ENCODE measurements at places on chromosomes 4 and X.

DNA sequence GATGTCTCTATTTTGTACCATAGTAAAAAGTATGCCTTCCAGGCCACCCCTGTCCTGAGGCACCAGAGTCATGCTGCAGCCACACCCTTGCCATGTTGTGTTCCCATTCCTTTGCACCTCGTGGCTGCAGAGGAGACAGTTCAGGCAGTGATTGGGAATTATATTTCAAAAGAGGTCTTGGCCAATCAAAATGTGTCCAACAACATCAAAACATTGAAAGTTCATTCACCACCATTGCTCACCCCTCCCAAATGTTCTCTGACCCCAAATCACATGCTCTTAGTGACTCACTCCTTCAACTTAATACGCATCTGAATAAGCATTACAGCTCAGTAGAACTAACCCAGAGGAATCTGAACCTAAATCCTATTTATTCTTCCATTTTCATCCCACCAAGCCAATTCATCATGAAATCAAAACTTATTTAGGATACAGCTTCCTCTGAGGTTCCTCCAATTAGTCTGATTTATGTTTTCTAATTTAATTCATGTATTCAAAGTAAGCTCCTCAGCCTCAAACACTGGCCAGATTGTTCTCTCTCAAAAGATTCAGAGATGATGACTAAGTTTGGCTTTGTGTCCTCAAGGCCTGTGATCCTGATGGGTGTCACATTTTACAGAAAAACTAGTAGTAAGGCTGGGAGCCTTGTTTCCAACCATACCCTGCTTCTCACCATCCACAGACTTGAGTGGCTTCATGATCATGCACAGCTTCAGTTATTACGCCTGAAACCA, 323.2 kb upstream of the INTU start:
- DNase-seq, result no peak

- no peak for DNase-seq
Observed at GRCh38 chrX:50003467-50003866, 81.1 kb downstream of the CLCN5 start.

- DNase-seq, result no peak
Observed at GRCh38 chr4:23978002-23978401, 88.2 kb upstream of the PPARGC1A start.

DNA sequence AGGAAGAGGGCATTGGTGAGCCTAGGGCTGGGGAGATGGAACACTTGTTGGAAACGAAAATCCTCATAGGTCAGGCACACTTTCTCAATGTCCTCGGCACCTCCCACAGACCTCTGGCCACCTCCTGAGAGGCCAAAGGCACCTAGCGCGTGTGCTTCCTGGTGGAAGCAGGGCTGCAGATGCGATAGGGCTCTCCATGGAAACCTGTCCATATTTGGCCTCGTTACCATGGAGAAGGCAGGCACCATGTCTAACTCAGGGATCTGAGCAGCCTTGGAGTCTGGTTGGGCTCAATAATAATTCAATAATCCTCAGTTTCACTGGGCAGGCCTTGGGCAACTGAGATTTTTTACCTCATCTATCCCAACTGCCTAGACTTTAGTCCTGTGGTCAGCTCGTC, 58.3 kb downstream of the RAI2 start:
- no peak for DNase-seq

GRCh38 chr4:70515367-70516250, 2.8 kb upstream of the AMTN start:
- DNase-seq, result no peak

DNA sequence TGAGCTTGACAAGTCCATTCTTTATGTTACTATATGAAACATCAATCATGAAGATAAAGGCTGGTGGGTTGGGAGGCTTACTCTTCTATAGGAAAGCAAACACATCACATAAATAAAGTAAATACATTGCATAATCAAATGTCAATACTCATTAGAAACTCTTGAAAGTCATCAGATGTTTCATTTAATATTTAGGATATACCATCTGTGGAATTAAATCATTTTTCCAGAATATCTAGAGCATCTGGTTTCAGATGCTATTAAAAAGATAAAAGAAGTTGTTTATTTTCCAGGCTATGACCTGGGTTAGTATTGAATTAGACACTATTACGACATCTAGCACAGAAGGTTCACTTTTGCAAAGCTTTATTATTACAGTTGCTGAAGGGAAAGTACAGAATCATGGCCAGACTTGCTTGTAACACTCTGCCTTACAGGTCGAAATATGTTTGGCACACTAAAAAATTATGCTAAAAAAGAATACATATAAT, 72.6 kb downstream of the METTL14 start:
- no peak for DNase-seq

DNA sequence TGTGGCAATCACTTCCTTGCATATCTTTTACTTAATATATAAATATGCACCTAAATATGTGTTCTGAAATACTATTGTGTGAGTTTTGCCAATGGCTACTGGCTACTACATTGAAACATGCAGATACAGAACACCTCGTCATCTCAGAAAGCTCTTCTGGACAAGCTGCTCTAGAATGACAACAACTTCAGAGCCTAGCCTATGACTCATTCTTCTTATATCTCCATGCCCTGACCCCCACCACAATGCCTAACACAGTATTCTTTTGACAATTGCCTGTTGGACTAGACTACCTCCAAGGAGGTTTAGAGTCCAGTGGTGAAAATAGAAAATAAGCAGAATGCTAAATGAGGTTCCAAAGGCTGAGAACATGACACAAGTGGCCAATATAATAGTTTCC, 17.6 kb upstream of the DMP1 start:
- DNase-seq, result no peak

DNA sequence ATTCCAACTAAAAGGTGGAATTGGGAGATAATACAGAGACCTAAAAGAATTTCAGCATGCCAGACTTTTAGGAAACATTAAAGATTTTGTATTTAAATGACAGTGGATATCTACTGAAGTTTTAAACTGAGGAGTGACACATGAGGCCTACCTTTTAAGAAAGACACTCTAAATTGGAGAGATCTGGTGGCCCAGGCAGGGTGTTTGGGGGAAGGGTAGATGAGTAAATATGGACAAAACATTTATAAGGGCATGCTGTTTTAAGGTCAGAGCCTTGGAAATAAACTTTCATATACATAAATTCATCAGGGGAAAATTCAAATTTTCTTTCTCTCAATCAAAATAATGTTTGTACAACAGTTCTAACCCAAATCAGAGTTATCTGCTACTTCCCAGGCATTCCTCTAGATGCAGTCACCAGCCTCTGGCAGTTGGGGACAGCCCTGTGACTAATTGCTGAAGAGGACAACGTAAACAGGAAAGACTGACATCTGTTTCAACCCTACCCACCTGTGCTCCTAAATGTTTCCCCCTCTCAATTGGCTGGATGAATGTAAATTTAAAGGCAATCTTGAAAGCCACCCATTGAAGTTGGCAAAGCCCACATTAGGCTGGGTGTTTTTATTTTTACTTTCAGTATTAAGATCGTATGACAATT, 1646.9 kb upstream of the ADGRL3 start:
- DNase-seq, result no peak

DNA sequence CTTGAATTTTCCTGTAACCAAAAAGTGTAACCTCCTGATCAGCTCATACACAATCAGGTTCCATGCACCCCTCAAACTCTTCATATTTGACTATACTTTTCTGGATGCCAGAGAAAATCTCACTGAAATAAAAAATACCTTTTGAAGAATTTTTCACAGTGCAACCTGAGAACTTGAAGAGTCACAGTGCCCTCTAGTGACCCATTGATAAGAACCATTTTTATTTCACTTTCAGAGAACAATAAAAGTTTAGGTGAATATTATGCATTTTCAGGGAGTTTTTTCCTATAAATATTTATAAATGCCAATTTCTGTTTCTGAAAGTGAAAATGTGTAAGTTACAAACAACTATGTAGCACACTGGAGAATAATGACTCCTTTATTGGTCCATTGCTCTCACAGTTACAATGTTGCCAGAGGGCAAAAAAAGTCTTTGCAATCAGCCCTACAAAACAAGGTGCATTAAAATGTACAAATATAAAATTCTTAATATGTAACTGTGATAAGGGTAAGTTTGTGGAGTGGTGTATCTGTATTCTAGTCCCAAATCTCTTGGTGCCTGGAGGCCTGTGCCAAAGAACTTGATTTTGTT, 153.6 kb upstream of the INTU start:
- no peak for DNase-seq

GRCh38 chr4:20395160-20395773, 143.6 kb downstream of the SLIT2 start:
- peak; percentile 4 for DNase-seq

GRCh38 chr4:138890891-138891570, 124.5 kb upstream of the NOCT start:
- no peak for DNase-seq

DNA sequence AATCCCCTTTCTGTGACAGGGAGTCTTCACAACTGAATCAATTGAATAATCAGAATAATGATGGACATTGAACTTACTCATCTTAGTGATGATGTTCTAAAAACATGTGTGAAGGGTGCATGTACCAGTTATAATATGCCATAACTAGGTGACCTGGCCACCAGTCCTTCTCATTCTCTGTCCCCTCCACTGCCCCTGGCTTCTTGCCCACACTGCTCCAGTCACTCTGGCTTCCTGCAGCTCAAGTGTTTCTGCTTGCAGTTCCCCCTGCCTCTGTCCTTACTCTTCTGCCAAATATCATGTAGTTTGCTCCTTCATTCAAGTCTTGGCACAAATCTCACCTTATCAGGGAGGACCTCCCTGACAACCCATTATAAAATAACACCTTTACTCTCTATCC, 168.1 kb upstream of the SLC7A11 start:
- no peak for DNase-seq

- no peak for DNase-seq
Observed at GRCh38 chrX:18702362-18703195, 4.9 kb upstream of the PPEF1 start.

DNA sequence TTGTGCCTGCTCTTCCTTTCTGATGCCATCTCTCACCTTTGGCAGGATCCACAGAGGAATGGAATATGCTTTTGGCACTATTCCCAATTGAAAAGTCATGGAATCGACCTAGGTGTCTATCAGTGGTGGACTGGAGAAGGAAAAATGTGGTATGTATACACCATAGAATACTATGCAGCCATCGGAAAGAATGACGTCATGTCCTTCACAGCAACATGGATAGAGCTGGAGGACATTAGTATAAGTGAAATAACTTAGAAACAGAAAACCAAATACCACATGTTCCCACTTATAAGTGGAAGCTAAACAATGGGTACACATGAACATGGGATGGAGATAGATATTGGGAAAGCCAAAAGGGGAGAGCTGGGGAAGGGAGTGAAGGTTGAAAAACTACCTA, 58.3 kb upstream of the SMIM31 start:
- DNase-seq, result no peak

DNA sequence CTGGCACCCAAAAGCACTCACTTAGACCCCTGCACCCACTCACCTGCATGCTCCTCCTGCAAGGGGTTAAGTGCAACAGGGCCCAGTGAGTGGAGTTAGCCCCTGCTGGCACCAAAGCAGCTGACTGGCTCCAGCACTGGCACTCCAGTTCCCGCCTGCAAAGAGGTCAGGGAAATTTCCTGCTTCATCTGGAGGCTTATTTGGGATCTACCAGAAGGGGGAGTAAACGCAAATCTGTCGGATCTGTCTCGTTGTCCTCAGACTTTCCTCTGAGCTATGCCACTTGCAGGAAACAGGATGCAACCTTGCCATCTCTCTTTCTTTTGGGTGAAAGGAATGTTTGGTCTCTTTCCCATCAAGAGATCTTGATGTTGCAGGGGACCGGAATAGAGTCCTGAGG, 435.6 kb downstream of the PCDH10 start:
- DNase-seq, result no peak

DNA sequence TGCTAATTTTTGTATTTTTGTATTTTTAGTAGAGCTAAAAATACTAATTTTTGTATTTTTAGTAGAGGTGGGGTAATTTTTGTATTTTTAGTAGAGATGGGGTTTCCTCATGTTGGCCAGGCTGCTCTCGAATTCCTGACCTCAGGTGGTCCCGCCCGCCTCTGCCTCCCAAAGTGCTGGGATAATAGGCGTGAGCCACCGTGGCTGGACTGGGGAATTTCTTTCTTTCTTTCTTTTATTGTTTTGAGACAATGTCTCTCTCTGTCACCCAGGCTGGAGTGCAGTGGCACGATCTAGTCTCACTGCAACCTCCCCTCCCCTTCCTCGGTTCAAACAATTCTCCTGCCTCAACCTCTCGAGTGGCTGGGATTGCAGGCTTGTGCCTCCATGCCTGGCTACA, 83.0 kb downstream of the FAM193A start:
- no peak for DNase-seq

GRCh38 chr4:113555868-113556267, 205.7 kb downstream of the CAMK2D start:
- no peak for DNase-seq

- DNase-seq, result no peak
Observed at GRCh38 chr4:76277667-76278066, 26.1 kb downstream of the FAM47E start.

- no peak for DNase-seq
Observed at GRCh38 chr4:171157462-171158082, 655.6 kb upstream of the GALNTL6 start.

DNA sequence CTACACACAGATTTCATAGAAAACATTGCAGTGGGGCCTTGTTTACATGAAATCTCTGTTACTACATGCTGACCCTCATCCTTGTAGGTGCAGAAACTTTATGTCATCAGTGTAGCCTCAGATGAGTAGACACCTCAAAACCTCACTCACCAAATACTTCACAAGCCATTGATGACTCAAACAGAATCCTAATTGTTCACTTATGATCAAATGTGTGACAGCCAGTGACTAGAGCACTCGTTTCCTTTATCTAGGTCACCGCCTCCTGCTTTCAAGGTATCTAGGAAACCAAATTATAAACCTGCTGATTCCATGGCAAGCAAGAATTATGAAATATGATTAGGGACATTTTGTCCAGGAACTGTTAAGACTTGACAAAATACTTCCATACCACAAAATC, 255.8 kb upstream of the GPRIN3 start:
- DNase-seq, result no peak

- no peak for DNase-seq
Observed at GRCh38 chr4:99219479-99219878, 433 bp upstream of the ADH6 start.

DNA sequence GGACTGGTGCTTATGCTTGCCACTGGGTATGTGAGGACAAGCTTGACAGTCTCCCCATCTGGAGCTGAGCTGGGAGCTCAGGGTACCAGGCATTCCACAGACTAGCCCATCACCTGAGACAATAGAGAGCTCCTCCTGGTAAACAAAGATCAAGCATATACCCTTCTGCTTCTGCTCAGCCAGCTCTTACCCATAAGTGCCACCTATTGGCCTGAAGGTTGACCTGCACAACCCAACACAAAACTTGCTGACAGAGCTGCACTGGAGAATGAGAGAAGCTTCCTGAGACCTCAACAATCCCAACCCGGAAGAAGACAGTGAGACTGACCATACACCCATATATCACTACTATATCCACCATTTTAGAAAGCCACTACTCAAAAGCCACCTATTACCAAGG, 1049.2 kb upstream of the INTU start:
- DNase-seq, result no peak

- no peak for DNase-seq
Observed at GRCh38 chrX:15214588-15214987, 55.3 kb downstream of the ASB9 start.

GRCh38 chr4:82284858-82285805, 88.7 kb downstream of the HNRNPD start:
- DNase-seq, result peak; percentile 99

GRCh38 chr4:7170012-7170411, 22.3 kb upstream of the SORCS2 start:
- no peak for DNase-seq

- no peak for DNase-seq
Observed at GRCh38 chrX:105120463-105120862, 100.0 kb downstream of the TEX13A start.
